IPS-NIHi11 (cell line): ENCODE measurements at places on chromosomes 4 and X.

DNA sequence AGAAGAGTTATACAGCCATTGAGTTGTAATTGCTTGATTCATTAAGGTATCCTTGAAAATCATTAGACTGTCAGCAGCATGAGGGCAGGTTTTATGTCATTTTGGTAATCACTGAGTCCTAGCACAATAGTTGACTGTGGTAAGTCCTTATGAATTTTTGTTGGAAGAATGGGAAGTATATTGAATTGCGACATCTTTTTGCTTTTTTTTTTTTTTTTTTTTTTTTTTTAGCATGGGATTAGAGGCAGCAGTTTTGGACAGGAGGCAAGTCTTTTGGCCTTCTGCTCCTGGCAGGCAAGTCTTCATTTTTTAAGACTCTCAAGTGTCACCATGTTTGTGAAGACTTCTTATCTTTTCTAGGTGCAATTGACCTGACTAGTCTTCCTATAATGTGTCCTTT, 29.7 kb downstream of the PRRG1 start:
- DNase-seq: no peak

- DNase-seq: no peak
Observed at GRCh38 chr4:188911199-188911598, 772.0 kb downstream of the TRIML1 start.

DNA sequence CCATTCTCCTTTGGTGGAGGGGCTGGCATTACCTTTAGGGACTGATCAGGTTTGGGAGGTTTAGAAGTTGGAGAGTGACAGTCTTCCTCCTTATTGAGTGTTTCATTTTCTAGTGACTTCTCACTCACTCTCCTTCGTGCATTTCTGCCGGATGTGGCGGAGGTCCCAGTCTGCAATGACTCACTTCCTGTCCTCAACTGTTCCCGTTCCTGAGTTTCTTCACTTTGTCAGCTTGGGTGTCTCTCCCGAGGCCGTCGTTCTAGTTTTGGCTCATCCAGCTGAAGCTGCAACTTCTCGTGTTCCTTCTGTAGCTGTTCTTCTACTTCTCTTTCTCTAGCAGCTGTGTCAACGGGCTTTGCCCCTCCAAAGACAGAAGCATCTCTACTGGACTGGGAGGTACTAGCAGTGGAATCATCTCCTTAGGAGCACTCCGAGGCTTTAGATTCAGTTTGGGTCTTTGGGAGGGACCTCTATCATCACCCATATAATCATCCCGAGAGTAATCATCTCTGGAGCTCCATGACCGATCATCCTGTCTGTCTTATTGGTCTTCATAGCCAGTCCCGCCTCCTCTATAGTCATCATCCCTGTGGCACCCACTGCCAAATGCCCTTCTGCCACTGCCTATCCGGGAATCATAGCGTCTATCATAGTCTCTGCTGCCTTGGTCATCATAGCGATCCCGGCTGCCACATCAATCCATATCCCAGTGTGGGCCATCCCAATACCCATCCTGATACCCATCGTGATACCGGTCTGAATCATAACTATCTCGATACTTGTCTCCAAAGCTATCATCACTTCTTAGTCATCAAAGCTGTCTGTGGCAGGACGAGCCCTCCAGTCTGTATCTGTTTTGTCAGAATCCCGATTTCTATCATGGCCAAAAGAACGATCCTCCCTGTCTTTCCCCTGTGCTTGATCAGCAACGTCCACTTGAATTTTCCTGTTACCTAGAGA, 35.3 kb upstream of the VSIG4 start:
- no peak for DNase-seq

DNA sequence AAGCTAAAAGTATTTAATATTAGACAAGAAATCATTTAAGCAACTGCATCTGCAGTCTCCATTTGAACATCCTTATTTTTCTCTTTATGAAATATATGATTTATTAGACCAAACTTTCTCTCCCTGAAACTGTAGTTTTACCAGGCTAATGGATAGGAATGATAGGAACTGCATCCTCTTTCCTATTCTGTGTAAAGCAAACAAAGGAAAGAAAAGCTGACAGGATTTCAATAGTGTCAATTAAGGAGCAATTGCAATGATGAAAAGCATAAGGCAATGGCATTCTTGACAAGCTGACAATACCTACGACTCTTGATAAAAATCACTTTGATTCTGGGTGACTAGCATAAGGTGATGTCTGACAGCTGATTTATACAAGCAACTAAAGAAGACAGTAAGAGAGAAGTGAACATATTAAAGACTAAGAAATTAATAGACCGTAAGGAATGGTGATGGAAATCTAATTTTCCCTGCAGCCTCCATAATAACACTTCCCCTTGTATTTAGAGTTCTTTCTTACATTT, 502.5 kb downstream of the TECRL start:
- no peak for DNase-seq

- peak; percentile 77 for DNase-seq
Observed at GRCh38 chrX:150693725-150694574, 754 bp downstream of the MTMR1 start.

DNA sequence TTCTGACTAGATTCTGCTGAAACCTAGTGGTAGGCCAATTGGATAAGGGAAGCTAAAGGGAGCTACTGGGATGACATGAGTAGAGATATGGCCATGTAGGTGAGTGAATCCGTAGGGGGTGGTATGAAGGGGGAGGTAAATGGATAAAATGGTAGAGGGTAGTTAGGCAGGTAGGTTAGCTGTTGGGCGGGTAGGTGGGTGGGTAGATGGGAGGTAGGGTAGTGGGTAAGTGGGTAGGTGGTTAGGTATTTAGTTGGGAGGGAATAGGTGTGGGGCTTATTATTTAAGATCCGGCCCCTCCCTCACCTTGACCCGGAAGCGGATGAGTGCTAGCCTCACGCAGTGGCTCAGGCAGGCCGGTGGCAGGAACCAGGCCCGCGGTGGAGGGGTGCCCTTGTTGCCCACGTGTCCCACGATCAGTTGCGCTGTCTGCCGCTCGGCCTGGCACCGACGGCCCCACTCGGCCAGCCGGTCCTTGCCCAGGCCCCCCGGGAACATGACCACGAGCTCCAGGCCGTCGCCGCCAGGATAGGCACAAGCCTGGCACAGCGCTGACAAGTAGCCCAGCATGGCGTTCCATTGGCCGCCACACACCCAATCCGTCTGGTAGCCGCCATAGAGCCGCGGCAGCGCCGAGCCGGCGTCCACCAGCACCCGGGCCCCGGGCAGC, 725 bp downstream of the FAM120C start:
- peak; percentile 54 for DNase-seq

- no peak for DNase-seq
Observed at GRCh38 chr4:7398788-7399439, 35.8 kb downstream of the PSAPL1 start.

GRCh38 chr4:182547435-182547834, 304.2 kb downstream of the TENM3 start:
- no peak for DNase-seq

- no peak for DNase-seq
Observed at GRCh38 chr4:102216666-102217065, 128.6 kb downstream of the SLC39A8 start.

DNA sequence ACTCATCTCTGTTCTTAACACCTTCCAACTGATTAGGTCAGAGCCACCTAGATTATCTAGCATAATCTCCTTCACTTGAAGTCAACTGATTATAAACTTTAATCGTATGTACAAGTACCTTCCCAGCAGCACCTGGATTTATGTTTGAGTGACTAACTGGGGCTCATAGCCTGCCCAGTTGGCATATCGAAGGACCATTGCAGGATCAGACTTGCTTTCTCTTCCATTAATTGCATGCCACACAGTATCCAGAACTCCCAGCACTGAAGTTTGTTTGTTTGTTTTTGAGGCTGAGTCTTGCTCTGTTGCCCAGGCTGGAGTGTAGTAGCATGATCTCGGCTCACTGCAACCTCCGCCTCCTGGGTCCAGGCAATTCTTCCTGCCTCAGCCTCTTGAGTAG, 27.9 kb downstream of the GRK4 start:
- DNase-seq: no peak

DNA sequence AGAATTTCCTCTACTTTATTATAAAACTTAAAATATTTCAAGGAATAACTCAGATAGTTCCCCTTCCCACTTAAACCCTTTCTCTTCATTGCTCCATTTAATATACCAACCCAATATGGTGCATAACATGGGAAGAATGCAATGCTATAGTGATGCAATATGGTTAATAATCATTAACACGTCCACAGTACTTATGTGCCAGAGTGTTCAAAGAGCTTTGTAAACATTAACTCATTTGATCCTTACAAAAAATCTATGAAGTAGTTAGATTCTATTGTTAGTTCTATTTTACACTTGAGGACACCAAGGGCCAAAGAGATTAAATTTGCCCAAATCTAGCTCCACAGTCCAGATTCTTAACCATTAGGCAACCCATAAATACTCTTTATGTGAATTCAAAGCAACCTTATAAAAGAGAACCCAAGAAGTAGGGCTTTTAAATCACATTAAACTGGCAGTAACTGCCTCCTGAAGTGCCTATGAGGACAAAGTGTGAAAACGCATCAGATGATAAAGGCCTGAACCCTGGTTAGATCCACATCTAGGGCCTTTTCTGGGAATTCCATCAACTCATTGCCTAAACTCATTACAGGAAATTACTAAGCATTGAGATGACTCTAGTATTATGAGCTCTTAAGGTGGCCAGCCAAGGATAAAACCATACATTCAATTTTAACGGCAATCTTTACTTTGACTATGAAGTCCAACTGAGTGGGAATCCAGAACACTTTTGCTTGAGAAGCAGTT, 94.3 kb downstream of the AREG start:
- DNase-seq: no peak

DNA sequence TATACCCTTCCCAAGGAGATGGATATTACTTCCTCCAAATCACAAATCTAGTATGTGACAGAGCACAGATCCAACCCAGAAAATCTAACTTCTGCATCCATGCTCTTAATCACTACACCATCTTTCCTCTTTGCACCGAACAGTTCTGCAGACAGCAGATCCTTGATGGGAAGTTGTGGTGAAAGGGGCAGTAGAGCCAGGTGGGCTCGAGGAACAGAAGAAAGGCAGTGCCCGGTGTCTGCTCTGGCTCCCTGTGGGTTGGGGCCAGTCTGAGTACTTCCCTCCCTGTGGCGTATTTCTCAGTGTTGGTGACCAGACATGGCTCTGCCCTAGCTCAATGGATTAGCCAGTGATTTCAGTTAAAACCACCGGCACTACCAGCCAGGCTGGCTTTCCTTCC, 15.3 kb downstream of the HOPX start:
- no peak for DNase-seq

GRCh38 chr4:72112514-72113156, 80.8 kb downstream of the NPFFR2 start:
- DNase-seq: no peak

DNA sequence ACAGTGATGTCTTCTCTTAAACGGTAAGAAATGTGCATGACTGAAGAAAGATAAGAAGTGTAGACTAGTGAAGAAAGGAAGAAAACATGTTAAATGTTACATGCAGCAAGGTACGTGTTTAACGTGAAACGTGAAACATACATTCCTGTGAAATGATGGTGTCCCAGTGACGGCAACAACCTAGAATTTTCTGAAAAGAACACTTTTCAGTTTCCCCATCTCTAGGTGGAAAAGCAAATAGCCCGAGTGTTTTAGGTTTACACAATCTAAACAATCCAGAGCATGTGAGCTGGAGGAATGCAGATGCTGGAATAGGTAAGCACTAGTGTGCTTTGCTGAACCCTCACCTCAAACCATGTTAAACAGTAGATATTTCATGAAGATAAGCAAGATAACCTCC, 60.7 kb downstream of the CLNK start:
- no peak for DNase-seq

DNA sequence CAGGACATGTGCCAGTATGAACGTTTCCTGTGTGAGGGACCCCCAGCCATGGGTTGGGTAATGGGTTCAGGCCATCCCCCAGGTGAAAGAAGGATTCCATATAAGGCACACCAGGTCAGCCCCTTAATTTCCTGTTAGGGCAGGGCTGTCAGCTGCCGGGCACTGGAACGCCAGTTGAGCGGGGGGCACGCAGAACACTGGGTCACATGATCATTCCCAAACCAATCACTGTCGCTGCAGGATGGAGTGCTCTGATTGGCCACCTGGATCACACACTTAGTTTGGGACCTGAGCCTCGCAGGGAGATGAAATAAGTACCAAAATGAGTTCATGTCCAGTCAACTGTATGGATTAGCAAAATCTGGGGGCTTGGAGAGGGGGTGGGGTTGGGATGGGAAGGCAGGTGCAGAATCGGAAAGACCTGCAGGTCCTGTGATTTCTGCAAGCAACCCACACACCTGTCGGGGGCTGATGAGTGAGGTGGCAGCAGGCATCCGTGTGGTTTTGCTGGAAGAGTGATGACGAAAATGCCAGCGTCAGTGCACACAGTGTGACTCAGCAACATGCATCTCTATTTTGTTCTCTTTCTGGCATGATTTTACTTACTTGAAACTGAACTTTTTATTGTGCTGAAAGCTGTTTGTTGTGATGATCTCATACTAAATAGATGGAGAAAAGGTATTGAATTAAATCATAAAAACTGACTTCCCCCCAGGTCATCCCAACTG, 32.2 kb downstream of the RNF212 start:
- peak; percentile 73 for DNase-seq

GRCh38 chrX:119189595-119189994, 46.5 kb upstream of the PGRMC1 start:
- no peak for DNase-seq

GRCh38 chr4:162787120-162787519, 379.6 kb downstream of the NAF1 start:
- DNase-seq: no peak

- DNase-seq: no peak
Observed at GRCh38 chr4:183751106-183751505, 92.0 kb downstream of the TRAPPC11 start.

- DNase-seq: no peak
Observed at GRCh38 chr4:129355031-129355430, 259.1 kb downstream of the C4orf33 start.

- peak; percentile 13 for DNase-seq
Observed at GRCh38 chr4:154916068-154916467, 135.0 kb downstream of the RBM46 start.

- no peak for DNase-seq
Observed at GRCh38 chrX:36510736-36511135, 497.4 kb upstream of the FAM47C start.

DNA sequence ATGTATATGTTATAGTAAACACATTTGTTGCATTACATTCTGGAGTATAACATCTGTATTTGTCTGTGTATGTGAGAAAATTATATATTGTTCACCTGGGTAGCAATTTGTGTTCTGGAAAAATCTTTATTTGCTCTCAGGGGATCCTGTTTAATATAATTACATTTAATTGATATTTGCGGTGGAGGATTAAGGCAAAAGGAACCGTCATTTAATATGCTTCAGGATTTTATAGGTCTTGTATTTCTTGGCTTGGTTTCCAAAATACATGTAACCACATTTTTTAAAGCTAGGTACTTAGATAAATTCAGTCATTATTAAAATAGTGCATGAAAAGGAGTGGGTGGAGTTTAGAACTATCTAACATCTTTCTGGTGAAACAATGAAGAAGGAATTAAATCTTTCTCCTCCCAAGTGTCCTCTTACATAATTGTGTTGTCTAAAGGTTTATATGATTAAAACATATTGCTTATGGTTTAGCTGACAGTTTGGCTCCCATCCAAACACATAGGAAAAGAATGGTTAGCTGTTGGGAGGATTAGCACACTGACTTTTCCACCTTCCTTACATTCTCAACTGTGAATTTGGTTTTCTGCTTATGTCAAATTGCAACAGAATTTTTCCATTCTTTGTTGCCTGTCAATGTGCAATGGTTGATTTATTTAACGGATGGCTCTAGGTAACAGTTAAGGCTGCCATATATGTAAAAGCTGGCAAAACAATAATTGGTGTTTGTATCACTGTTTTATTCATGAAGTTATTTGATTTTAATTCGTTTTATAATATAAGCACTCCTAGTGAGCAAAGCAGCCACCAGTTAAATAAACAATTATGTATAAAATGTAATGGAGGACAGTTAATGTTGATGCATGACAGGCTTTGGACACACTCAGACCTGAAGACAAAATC, 250.8 kb upstream of the SFRP2 start:
- DNase-seq: no peak
